ENCODE measurements at places on chromosomes 16 and 17.

DNA sequence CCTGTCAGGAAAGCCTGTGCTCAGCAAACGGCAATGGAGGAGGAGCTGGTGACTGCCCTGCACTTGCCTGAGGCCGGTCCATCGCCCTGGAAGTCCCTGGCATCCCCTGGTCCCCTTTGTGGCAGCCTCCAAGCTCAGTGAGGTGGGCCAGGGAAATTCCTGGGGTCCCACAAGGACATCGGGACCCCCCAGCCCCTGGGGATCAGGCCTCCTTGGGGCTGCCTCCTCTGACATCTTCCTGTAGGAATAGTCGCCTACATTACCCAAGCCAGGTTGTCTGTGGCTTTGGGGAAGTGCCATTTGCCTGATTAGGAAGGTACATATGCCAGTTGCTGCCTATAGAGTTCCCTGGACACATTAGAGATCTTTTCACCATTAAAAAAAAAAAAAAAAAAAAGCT lies 7.1 kb upstream of the KRT9 start:
- DNase-seq: no peak

DNA sequence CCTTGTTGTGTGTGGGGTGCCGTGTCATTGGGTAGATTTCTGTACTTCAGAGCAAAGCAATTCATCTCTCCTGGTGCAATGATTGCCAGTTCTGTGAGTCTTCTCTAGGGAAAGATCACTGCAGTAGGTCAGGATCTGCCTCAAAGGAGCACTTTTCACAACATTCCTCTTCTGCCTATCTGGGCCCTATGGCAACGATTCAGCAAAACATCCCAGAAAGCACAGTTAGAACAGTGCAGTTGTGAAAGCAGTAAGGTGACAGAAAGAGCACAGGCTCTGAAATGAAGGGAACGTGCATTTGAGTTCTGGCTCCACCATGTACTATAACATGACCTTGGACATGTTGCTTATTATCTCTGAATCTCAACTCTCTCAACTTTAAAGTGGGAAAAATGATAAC lies 178.5 kb upstream of the N4BP1 start:
- DNase-seq: no peak

DNA sequence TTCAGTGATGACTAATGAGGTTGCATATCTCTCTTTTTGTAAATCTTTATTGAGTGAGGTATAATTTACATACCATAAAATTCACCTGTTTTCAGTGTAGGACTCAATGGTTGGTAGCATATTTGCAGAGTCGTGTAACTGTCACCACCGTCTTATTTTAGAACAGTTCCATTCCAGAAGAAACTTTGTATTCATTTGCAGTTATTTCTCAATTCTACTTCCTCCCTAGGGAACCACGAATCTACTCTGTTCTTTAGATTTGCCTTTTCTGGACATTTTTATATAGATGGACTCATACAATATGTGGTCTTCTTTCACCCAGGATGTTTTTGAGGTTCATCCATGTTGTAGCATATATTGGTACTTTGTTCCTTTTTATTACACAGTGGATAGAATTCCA lies 3.7 kb downstream of the FTO start:
- no peak for DNase-seq

DNA sequence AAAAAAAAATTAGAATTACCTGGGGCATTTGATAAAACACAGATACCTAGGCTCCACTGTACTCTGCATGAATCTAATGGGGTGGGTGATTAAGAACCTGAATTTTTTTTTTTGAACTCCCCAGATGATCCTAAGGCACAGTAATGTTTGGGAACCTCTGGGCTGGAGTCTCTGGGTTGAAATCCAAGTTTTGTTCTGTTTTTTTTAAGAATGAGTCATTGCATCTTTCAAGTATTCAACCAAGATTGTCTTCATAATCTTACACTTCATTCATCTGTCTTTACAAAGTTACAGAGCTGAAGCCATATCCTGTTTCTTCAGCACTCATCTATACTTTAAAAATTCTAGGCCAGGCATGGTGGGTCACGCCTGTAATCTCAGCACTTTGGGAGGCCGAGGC lies 52.6 kb downstream of the PIGL start:
- no peak for DNase-seq

- DNase-seq: no peak
Observed at GRCh38 chr16:89983536-89983935, 35.0 kb downstream of the DEF8 start.

DNA sequence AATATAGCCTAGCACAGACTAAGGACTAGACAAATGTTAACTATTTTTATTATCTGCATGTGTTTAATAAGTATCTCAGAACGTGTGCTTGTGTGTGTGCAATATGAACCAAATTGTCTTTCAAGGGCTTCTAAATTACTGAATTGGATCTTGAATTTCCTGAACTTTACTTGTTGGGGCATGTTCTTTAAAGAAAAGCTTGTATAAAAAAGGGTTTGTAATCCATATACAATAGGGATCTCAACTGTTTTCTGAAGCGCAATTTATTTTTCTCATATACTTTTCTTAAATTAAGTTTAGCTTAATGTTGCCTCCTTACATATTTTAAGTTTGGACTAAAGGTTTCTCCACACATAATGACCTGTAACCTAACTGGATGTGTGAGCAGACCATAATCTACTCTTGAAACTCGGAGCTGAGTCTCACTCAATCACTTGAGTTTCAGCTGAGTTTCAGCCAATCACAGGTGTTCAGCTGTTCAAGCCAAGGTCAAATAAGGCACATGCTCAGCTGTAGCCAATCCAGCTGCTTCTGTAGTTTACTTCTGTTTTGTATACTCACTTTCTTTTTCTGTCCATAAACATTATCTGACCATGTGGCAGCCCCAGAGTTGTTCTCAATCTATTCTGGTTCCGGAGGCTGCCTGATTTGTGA lies 72.3 kb downstream of the CDK5R1 start:
- peak; percentile 33 for DNase-seq

GRCh38 chr16:50980666-50981065 lies 170.4 kb downstream of the SALL1 start:
- no peak for DNase-seq

- DNase-seq: no peak
Observed at GRCh38 chr16:86344586-86344871, 165.8 kb upstream of the FOXF1 start.

GRCh38 chr16:86990451-86990850 lies 326.7 kb downstream of the C16orf95 start:
- DNase-seq: no peak

- DNase-seq: peak; percentile 76
Observed at GRCh38 chr16:14300705-14301168, 229.6 kb downstream of the MRTFB start.

DNA sequence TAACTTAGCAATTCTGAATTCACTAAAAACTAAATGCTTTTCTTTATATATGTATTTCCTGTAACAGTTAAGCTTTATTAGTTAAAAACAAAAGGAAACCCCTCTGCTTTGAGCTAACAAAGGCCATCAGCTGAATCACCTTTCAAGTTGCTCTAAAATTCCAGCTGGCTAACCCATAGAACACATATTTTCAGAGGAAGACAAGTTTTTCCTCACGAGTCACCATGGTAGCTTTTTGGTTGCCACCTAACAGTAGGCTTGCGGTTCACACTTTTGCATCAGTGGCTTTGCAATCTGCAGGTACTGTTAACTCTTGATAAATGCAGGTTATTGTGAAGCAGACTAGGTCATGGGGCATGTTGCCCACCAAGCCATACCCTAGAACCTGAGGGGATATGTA lies 57.6 kb upstream of the IRX5 start:
- DNase-seq: no peak

- DNase-seq: no peak
Observed at GRCh38 chr16:35598696-35599332, 2139.4 kb downstream of the TP53TG3F start.

GRCh38 chr16:28163699-28164098 lies 48.1 kb downstream of the XPO6 start:
- no peak for DNase-seq

- no peak for DNase-seq
Observed at GRCh38 chr16:65751622-65752521, 614.6 kb upstream of the CDH5 start.

DNA sequence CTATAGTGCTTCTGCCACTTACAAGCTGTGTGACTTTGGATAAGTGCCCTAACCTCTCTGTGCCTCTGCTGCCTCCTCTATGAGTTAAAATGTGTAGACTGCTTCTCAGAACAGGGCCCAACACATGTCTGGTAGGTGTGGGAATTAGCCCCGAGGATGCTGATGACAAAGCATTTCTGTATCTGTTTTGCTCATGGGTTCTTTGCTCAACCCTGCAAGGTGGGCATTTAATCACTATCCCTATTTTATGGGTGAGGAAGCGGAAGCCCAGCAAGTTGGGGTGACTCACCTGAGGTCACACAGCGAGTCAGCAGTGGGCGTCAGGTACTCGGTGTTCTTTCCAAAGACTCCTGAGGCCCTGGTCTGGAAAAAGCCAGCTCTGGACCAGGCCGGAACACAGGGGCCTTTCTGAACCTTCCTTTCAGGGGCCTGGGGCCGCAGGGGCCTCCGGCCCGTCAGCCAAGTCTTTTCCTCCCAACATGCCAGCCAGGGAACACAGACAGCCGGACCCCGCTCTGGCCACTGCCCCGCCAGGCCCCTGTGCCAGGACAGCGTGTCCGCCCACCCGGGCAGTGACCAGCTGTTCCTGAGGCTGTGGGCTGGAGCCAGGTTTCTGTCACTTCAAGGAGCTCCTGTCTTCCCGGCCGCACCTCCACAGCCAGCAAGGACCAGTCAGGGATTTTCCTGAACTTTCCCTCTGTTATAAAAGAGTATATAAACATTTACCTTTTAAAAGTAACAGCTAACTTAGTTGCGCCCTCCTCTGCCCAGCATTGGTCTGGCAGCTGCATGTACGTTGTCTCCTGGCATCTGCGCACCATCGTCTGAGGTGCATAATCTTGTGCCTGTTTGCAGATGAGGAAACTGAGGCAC lies 62.5 kb downstream of the SREBF1 start:
- DNase-seq: peak; percentile 78

GRCh38 chr17:68892658-68893057 lies 62.5 kb downstream of the ABCA8 start:
- no peak for DNase-seq

GRCh38 chr16:51449441-51449840 lies 298.4 kb upstream of the SALL1 start:
- no peak for DNase-seq

DNA sequence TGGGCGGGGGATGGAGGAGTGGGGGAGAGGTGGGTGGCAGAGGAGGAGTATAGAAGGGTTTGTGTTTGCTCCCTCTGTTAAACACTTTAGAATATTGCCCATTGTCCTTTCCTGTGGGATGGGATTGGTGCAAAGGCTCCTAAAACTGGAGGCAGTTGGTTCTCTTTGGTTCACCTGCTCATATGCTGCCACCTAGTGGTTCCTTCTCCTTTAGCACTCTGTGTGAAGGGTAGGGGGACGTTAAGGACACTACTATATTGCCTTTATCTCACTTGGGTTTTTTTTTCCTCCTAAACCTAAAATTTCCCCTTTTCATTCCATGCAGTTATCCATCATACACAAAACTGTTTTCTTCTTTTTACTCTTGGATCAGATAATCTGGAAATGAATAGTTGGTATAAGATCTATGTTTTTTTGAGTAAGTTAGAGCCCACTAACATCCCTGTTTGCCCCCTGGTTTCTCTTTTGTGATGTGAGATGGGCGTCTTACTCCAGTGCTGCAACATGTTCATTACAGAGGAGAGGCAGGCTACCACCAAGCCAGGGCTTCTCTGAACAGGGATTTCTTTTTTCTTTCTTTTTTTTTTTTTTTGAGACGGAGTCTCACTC lies 23.8 kb downstream of the SNX11 start:
- peak; percentile 67 for DNase-seq

DNA sequence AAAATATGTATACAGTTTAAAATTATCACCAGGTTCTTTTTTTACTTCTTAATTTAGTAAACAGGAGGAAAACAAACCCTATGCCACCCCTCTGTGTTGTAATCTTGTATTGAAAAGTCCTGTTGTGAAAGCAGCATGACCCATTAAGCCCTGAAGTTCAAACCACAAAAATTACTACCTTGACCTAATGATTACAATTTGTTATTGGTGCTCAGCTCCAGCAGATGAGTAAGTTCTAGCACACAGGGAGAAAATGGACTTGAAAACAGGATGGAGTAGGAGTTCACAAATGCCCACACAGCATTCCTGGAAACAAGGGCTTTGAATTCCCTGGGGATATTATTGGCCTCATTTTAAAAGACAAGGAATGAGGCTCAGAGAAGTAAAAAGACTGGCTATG lies 505.8 kb upstream of the ERCC4 start:
- DNase-seq: no peak

DNA sequence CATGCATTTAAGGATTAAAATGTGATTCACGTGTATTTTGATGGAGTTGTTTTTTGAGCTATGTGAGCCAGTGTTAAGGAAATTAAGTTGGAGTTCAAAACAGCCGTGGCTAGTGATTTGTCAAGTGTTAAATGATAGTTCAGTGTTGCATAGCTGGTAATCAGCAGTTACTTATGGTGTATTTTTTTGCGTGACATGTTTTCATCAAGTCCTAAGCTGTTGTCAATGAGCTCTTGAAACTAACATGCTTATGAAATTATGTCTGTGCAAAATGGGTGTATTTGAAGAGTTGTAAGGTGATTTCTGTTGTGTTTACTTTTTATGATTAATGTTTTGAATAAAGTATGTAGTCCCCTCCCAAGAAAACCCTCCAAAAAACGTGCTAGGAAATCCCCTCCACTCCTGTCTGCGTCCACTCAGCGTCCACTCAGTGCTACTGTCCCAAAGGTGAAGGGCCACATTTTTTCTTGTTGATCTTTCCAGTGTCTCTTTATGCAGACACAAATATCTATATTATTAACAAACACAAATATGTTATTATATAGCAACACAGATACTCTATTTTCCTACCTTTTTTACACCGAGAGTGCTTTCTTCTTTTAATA lies 30.0 kb downstream of the USP10 start:
- no peak for DNase-seq

DNA sequence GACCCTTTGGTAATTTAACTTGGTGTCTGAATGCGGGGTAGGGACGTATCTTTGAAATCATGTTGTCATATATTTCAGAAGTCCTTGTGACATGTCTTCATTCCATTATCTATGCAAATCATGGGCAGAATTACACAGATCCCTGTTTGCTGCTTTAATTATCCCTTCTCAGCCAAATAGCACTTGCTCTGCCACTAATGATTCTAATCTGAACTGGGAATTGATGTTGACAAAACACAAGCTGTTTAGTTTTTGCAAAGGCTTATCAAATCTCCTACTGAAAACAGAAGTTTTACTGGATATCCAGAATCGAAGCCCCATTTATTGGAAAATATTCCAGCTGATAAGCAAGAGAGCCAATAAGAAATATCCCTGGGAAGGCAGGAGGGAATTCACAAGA lies 205.9 kb upstream of the COX10 start:
- DNase-seq: no peak

- no peak for DNase-seq
Observed at GRCh38 chr16:73840728-73841127, 455.9 kb upstream of the PSMD7 start.

- DNase-seq: no peak
Observed at GRCh38 chr16:1045993-1046911, 26.3 kb upstream of the SSTR5 start.

DNA sequence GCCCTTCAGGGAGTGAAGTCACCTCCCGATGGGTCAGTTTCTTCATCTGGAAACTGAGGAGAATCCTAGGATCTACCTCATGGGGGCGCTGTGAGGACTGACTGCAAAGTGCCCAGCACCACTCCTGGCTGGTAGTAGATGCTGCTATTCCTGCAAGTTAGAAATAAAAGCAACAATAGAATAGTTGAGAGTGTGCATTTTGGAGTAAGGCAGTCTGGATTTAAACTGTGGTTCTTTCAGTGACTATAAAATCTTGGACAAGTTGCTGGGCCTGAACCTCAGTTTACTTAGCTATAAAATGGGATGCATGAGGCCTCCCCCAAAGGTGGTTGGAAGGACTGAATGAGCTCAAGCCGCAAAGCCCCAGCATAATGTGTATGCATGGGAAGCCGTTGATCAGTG lies 70.6 kb downstream of the CYB5B start:
- no peak for DNase-seq
